ENCODE measurements at places on chromosomes 16 and 17.

- DNase-seq = no peak
These were observed 6.7 kb downstream of the MMP28 start for GRCh38 chr17:35788477-35789368.

GRCh38 chr16:66551788-66552285 is 539 bp upstream of the CKLF start:
- peak; percentile 17 for DNase-seq

- no peak for DNase-seq
These were observed 986 bp downstream of the FA2H start for GRCh38 chr16:74773446-74774222.

DNA sequence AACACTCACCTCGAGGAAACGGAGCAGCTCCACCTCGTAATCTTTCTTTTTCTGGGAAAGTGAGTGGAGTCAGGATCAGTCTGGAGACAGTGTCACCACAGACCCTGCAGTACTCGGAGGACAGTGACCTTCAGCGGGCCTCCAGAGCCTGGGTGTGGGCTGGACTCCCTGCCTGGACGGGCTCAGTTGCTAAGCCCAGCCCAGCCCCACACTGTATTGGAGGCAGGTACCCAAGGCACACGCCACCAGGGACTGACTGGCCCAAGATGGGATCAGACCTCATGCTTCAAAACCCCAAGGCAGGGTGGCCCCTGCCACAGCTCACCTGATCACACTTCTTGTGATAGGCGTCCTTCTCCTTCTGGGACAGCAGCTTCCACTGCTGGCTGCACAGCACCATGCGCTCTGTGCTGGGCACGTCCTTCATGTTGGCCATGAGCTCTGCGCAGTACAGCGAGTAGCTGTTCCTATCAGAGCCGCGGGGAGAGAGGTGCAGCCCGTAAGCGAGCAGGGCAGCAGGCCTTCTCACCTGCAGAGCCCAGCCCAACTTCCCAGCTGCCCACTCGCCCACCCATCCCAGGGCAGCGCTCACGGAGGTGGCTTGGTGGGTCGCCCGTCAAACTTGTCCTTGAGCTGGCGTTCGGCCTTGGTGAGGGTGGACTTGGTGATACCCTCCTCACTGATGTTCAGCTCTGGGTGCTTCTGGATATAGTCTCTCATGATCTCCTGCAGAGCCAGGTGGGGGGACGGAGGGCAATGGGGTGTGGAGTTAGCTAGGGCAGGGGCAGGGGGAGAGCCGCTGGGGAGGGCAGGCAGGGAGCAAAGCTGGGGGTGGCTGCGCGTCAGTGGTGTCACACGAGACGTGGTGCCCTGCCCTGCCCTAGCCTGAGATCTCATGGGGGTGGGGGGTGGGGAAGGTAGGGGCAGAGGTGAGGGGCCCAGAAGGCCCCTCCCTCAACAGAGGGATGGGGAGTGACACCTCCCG is 7.9 kb downstream of the UBTF start:
- no peak for DNase-seq

GRCh38 chr17:13690806-13691205 is 89.1 kb upstream of the HS3ST3A1 start:
- no peak for DNase-seq

DNA sequence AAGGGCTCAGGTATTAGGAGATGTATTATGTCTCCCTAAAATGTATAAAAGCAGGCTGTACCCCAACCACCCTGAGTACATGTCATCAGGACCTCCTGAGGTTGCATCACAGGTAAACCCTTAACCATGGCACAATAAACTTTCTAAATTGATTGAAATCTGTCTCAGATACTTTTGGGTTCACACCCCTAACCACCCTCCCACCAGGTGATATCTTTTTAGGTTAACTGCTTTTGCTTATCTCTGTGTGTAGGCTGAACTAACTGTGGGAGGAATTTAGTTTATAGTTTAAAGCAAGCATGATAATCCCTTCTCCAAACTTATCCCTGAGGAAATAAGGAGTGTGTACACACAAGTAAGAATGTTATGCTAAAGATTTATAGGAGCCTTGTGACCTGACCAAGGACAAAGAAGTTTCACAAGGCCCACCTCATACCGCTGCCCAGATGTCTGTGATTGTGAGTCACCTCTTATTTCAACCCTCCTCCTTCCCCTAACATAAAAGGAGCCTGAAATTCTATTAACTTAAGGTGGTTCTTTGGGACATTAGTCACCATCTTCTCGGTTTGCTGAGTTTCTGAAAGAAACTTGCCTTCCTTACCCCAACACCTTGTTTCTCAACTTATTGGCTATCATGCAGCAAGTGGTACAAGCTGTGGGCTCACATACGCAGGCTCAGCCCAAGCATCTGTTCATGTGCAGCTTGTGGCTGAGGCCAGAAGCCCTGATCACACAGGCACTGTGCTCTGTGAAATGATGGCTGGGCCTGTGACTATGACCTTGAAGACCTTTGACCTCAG is 11.3 kb downstream of the PRSS22 start:
- DNase-seq = no peak

DNA sequence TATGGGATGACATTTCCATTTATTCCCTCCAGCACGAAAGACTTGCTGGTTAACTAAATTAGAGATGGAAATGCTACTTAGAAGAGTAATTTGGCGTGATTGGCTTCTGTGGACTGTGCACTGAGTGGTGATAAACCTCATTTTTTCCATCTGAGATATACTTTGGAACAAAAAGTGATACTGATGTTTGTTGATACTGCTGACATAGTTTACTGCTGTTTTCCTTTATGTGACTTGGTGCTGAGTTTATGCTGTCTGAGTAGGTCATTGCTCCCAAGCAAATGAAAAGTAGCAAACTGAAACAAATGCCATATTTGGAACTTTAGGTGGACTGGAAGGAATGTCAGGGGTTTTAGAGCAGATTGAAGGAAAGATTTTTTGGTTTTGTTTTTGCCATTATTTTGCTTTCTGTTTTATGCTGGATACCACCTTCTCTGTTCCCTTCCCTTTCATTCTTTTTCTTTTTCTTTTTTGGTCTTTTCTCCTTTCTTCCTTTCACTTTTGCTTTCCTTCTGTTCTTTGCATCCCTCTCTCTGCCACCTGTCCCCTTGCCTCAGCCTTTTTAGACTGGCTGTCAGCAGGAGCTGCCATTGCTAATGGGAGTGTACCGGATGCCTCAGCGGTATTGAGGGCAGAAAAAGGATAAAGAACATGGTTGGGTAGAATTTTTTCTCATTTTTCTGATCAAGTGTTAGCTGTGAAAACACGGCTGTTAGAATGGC is 41.8 kb downstream of the NUP93 start:
- no peak for DNase-seq

DNA sequence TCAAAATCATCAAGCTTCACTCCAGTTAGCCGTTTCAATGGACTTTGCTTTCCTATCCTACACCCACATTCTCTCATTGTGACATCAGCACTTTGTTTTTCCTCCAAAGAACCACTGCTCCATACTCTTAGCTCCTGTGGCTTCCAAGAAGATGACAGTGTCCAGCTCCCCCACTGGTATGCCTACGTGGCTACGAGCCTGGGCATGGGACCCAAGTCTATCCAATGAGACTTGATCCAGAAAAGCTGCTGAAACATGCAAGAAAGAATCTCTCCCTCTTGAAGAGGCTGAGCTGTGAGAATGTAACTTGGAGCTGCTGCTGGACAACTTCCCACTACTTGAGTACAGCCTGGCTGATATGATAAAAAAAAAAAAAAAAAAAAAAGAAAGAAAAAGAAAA is 9.4 kb downstream of the TOX3 start:
- no peak for DNase-seq

Measured in stimulated activated CD4-positive, alpha-beta T cell treated with anti-CD3 and anti-CD28 coated beads, Interleukin-15, amount 100 ng/mL, for 24 hours (primary cell).